ENCODE measurements at places on chromosomes 7 and 10. TPM values are rescaled to one million over a fixed set of nuclear protein-coding genes. Genes with fewer than 3 reads are reported as not detected.

The BLNK gene
- total RNA-seq: 1.4 TPM

- DNase-seq: no peak
These were observed 113.2 kb downstream of the CDC14C start for GRCh38 chr7:49037346-49038210.

GRCh38 chr10:122185643-122186042 lies 85.5 kb upstream of the BTBD16 start:
- DNase-seq: no peak

DNA sequence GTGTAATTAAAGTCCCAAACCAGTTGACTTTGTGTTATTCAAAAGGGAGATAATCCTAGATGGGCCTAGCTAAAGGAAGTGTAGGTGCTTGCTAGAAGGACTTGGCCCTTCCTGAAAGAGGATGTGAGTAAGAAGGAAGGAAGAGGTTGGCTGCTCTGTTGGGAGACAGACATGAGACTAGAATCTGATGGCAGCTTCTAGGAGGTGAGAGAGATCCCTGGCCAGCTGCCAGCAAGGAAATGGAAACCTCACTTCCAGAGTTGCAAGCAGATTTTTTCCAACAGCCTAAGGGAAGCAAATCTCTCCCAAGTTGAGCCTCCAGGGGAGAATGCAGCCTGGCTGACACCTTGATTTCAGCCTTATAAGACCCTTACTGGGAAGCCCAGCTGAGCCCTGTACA lies 368.4 kb upstream of the ZMIZ1 start:
- no peak for DNase-seq

- no peak for DNase-seq
These were observed 56.1 kb downstream of the PAPSS2 start for GRCh38 chr10:87715552-87716347.

- no peak for DNase-seq
These were observed 89.2 kb downstream of the CXCL12 start for GRCh38 chr10:44295644-44296241.

DNA sequence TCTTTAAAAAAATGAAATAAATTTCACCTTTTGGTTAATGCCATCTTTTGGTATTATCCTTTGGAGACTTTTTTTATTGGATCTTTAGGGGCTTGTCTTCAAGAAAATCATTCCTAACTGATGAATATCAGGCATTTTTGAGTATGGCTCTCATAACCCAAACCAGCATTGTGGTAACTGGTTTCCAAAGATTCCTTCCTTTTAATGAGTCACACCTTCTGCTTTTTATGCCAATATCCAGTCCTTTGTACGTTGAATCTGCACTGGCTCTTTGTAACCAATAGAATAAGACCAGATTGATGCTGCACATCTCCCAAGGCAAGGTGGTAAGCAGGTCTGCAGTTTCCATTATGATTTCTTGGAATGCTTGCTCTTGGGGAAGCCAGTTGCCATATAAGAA lies 89.1 kb downstream of the GPR158 start:
- no peak for DNase-seq

- DNase-seq: no peak
These were observed 43.4 kb downstream of the SH3PXD2A start for GRCh38 chr10:103812004-103812403.

GRCh38 chr10:115171392-115171960 lies 78.3 kb downstream of the ATRNL1 start:
- DNase-seq: no peak

DNA sequence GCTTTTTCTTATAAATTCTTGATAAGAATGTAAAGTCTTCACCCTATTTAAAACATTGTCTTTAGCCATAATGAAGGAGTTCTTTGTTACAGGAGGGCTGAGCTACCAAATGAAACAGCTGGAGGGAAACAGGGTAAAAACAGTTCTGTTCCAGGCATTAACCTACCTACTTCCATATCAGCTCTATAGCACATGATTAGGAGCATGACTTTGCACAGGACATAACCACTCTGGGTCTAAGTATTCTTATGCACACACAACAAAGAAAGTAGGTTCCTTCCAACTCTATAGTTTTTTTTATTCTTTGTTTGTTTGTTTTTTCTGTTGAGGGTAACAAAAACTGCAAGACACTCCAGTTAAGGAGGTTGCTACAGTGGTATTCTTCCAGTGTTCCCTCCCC lies 52.7 kb downstream of the SCIN start:
- no peak for DNase-seq

- DNase-seq: peak; percentile 82
These were observed 2.1 kb downstream of the FRAT1 start for GRCh38 chr10:97321032-97321803.

DNA sequence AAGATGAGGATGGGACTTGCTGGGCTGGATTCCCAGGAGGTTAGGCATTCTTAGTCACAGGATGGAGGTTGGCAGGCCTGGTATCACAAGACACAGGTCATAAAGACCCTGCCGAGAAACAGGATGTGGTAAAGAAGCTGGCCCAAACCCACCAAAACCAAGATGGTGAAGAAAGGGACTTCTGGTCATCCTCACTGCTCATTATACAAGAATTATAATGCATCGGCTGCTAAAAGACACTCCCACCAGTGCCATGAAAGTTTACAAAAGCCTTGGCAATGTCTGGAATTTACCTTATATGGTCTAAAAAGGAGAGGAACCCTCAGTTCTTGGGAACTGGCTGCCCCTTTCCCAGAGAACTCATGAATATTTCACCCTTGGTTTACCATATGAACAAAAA lies 345.5 kb upstream of the POM121L12 start:
- DNase-seq: no peak

DNA sequence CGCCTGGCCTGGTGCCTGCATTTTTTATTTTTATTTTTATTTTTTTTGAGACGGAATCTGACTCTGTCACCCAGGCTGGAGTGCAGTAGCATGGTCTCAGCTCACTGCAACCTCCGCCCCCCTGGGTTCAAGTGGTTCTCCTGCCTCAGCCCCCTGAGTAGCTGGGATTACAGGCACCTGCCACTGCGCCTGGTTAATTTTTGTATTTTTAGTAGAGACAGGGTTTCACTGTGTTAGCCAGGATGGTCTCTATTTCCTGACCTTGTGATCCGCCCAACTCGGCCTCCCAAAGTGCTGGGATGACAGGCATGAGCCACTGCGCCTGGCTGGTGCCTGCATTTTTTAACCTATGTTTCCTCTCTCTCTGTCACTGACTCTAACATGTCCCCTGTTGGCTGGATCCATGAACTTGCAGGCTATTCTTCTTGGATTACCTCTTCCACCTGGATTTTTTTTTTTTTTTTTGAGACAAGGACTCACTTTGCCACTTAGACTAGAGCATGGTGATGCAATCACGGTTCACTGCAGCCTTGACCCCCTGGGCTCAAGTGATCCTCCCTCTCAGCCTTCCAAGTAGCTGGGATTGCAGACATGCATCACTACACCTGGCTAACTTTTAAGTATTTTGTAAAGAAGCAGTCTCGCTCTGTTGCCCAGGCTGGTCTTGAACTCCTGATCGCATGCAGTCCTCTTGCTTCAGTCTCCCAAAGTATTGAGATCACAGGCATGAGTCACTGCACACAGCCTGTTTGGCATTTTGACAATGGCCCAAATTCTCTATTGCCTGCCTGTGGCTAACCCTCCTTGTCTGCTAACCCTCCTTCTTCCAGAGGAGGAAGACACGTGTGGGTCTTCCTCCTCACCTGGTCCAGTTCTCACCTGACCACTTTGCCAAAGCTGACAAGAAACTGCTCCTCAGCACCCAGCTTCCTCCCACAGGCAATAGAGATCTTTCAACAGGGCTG lies 23.0 kb upstream of the PRPF18 start:
- DNase-seq: no peak

The GOLGA7B gene
- total RNA-seq: 0.08 TPM

- DNase-seq: no peak
These were observed 156.1 kb downstream of the DGKI start for GRCh38 chr7:137690635-137691034.

GRCh38 chr10:84494849-84495180 lies 166.4 kb downstream of the CCSER2 start:
- no peak for DNase-seq

GRCh38 chr10:2873769-2874168 lies 193.6 kb upstream of the PFKP start:
- no peak for DNase-seq

- peak; percentile 73 for DNase-seq
These were observed at the start of gene TBXAS1 for GRCh38 chr7:139829025-139829774. TBXAS1 (plus strand) TSS chr7:139829264; CDS start chr7:139829391, 127 bp downstream.

The GJD4 gene
- total RNA-seq: not detected

GRCh38 chr7:101457001-101457750 lies 94.5 kb downstream of the COL26A1 start:
- no peak for DNase-seq

DNA sequence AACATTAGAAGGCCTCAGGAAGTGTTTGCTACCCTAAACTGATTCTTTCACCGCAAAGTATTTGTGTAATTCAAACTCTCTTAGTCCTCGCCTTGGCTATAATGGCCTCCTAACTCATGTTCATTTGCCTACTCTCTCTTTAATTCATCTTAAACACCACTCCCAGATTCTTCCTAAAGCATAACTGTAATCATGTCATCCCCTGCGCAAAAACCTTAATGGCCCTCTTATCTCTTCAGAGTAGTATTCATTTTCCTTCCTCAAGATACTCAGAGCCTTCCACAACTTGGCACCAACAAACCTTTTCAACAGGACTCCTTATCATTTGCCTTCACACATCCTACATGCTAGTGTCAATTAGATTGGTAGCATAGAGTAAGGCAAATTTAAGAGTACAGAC lies 42.9 kb downstream of the CSTF2T start:
- DNase-seq: no peak

The SOSTDC1 gene
- 1.0 TPM for total RNA-seq

- no peak for DNase-seq
These were observed 95.1 kb downstream of the ITGA8 start for GRCh38 chr10:15624401-15625196.

The LIPJ gene
- total RNA-seq: not detected

The SPRN gene
- not detected for total RNA-seq

GRCh38 chr7:49852619-49853462 lies 79.4 kb downstream of the VWC2 start:
- DNase-seq: no peak

- DNase-seq: no peak
These were observed 146.0 kb downstream of the FANK1 start for GRCh38 chr10:126042354-126042753.

DNA sequence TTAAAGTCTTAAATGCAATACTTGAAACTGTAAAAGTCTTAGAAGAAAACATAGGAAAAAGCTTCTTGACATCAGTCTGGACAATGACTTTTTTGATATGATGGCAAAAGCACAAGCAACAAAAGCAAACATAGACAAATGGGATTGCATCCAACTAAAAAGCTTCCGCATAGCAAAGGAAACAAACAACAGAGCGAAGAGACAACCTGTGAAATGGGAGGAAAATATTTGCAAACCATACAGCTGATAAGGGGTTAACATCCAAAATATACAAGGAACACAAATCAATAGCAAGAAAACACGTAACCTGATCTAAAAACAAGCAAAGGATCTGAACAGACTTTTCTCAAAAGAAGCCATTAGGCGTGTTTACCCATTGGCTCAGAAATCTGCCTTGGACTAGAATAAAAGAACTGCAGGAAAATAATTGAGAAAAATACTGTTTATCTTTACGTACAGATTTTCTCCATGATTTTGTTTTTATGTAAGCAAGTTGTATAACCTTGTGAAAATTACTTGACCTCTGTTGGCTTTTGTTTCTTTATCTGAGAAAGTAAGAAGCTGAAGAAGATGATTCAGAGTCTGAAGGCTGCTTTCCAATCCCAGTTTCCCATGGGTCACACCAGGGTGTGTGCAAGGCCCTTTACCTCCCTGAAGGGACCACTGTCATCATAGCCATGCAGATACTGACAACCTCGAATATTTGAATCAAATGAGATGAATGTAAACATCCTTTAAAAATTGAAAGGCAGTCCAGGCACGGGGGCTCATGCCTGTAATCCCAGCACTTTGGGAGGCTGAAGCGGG lies 99.1 kb upstream of the LANCL2 start:
- DNase-seq: no peak

DNA sequence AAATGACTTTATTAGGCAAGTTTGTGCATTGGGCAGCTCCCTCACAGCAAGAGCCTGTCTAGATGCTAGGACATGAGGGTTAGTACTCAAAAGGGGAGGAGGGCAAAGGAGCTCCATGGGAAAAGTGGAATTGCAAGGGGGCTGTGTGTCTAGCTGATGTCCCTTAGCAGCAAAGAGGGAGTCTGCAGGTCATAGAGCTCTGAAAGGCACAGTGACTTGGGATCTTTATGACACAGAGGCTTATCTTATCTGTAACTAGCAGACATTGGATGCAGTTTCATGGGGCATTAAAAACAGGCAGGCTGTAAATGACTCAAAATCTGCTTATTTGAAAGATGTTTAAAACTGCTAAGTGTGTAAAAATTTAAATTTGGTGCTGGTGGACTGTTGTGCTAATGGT lies 556.2 kb upstream of the FZD8 start:
- DNase-seq: no peak

DNA sequence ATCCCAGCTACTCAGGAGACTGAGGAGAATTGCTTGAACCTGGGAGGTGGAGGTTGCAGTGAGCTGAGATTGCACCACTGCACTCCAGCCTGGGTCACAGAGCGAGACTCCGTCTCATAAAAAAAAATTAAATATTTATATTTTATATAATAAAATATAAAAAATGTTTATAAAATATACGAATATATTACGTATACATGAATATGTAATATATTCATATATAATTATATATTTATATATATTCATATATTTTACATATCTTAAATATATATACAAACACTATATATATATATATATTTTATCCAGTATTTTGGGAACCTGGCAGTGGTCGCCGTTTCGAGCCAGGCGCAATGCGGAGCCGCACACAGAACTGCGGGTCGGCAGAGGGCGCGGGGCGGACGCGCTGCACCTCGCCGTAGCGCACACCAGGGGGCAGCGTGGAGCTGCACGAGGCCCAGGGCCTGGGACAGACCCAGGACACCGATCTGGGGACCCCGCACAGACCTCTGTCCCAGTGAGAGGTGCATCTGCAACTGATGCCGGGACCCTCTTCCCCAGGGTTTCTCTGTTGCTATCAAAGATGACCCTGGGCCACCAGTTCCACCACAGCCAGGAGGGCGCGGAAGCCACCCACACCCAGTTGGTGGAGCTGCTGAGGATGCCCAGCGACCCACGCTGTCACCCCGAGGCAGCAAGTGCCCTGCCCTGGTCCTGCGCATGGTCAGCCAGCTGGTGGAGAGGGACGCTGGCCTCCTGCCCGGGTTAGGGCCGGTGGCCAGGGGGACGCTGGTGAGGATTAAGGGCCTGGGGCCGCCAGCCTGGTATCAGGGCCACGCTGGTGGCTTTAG lies 22.7 kb downstream of the AP5Z1 start:
- DNase-seq: peak; percentile 88

- DNase-seq: peak; percentile 73
These were observed at the start of gene TNS3 for GRCh38 chr7:47581804-47582763. TNS3 (minus strand) TSS chr7:47582111; CDS start chr7:47439636, 142,475 bp downstream.
